Fibroblast of gingiva (primary cell): ENCODE measurements at places on chromosomes 13 and 19.

DNA sequence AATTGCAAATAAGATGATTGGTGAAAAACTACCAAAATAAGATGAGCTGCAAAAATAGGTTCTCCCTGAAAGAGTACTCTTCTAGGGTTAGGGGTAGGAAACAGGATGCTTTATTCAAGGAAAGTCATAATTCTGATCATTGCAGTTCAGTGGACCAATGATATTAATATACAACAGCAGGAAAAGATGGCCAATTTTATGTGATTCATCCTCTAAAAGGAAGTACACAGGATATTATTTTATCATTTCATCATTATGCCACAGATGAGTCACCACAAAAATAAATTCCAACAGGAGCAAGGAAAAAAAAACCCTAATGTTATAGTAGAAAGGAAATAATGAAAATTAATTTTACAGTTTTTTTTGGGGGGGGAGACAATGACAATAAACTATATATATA is 205.0 kb downstream of the NALCN start:
- peak; percentile 47 for DNase-seq

DNA sequence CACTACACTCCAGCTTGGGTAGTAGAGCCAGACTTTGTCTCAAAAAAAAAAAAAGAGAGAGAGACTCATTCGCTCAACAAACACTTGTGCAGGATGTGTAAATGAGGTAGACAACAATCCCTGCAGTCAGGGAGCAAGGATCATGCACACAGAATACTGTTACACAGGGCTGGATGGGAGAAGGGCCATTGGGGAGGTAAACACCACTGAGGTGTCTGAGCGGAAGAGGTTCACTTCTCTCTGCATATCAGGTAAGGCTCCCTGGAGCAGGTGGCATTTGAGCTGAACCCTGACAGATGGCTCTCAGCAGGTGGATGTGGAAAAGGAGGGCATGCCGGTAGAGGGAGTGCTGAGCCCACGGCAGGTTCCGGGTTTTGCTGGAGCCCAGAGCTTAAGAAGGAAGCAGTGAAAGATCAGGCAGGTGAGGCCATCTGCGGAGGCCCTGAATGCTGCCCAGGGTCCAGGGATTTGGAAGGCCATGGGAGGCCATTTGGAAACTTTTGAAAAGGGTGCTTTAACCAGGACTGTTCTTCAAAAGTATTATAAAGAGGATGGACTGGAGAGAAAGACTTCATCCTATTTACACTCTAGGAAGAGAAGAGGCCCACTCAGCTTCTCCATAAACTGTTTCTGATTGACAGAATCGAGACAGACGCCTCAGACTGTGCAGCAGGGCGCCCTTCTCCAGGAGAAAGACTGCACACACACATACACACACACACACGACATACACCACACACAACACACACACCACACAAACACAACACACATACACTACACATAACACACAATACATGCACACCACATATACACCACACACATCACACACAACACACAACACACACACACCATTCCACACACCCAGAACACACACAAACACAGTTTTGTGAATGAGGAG is 199.4 kb downstream of the USP12 start:
- peak; percentile 6 for DNase-seq

DNA sequence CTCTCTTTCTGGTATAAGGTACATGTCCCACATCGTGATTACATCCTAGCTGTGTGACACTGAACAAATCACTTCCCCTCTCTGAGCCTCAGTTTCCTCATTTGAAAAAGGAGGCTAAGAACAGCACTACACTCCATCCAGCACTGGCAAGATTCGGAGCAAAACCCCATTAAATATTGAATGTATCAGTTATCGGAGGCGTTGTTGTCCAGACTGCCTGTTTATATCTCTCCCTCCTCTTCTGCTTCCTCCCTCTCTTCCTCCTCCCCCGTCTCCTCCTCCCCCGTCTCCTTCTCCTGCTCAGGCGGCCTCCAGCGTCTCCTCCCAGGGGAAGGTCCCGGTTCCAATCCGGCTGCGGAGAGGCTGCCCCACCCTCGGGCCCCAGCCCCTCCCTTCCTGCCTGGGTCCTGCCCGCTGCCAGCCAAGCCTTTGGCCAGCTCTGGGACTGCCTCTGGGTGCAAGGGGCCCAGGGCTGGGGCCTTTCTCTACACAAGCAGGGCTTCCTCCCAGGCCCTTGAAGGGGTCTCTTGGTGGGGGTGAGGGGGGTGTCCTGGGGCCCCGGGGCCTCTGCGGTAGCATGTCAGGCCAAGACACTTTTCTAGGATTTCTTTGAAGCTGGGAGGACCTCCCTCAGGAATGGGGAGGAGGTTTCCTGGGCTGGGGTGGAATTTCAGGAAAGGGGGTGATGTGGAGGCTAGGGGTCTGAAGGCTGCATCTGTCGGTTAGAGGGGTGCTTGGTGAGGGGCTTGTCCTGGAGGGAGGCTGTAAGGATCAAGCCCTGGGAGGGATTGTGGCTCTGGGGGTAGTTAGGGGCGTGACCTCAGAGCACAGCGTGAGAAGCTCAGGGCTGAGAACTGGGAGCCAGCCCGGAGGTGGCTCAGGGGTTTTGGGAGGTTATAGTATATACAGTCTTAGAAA is 1.9 kb downstream of the RRAS start:
- peak; percentile 82 for DNase-seq

DNA sequence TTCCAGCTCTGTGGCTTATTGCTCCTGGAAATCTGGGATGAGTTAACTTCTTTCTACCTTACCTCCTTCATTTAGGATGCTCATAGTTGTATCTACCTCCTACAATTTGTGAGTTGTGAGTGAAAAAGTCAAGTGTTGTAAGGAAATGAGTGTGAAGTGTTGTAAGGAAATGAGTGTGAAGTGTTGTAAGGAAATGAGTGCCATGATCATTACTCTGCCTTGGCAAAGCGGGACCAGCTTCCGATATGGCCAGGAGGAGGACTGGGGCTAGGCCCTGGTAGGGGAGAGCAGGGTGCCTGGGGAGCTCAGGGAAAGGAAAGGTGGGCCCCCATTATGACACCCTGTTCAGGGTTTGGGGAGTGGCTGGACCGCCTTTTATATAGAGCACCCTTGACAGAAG is 435.2 kb downstream of the FGF9 start:
- no peak for DNase-seq

- DNase-seq, result peak; percentile 16
Observed at GRCh38 chr19:6233827-6234511, 45.8 kb downstream of the MLLT1 start.

GRCh38 chr13:46053162-46054012 is 841 bp upstream of the ZC3H13 start:
- DNase-seq, result no peak

- DNase-seq, result no peak
Observed at GRCh38 chr13:37406031-37406430, 192.5 kb downstream of the POSTN start.

- DNase-seq, result peak; percentile 48
Observed at GRCh38 chr19:3982701-3983541, 2.3 kb downstream of the EEF2 start.

- DNase-seq, result no peak
Observed at GRCh38 chr19:38375098-38375493, 725 bp downstream of the PSMD8 start.

GRCh38 chr13:46587807-46588418 is 34.9 kb downstream of the LRCH1 start:
- no peak for DNase-seq

- DNase-seq, result peak; percentile 97
Observed at GRCh38 chr19:46784262-46785053, 3.9 kb downstream of the SLC1A5 start.

DNA sequence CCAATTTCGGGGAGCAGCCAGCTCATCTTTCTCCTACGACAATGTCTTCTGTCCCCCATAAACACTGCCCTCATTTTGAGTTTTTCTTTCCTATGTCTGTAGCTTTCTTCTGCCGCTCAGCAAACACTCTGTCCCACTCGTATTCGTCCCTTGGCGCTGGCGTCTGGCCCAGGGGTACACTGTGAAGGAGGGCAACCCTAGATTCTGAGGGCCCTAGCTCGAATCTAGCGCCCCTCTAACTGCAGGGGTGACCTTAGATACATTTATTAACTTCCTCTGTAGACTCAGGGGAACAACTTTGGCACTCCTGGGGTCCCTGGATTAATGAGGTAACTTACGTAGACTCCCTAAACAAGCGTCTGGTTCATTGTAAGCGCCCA is 677 bp upstream of the LRCH1 start:
- DNase-seq, result no peak

- DNase-seq, result no peak
Observed at GRCh38 chr13:99977912-99978798, 3.4 kb upstream of the ZIC2 start.

GRCh38 chr13:61700181-61700580 is 284.5 kb upstream of the PCDH20 start:
- no peak for DNase-seq

- DNase-seq, result no peak
Observed at GRCh38 chr13:62360609-62361008, 945.0 kb upstream of the PCDH20 start.

GRCh38 chr13:24134231-24134630 is 26.3 kb upstream of the SPATA13 start:
- DNase-seq, result no peak

- DNase-seq, result no peak
Observed at GRCh38 chr13:114129649-114130062, 2.8 kb downstream of the RASA3 start.

GRCh38 chr13:91764527-91764926 is 366.1 kb downstream of the GPC5 start:
- no peak for DNase-seq
